ENCODE measurements at places on chromosomes 12 and 14.

GRCh38 chr14:82689948-82690347 lies 1156.3 kb upstream of the SEL1L start:
- no peaks in the 10 kb centered on the region for H3K4me1 ChIP-seq
- no peak overlapping the region for H3K4me3 ChIP-seq
- H3K27ac ChIP-seq: no peak overlapping the region
- no peaks in the 10 kb centered on the region for H3K36me3 ChIP-seq
- DNase-seq: no peak

DNA sequence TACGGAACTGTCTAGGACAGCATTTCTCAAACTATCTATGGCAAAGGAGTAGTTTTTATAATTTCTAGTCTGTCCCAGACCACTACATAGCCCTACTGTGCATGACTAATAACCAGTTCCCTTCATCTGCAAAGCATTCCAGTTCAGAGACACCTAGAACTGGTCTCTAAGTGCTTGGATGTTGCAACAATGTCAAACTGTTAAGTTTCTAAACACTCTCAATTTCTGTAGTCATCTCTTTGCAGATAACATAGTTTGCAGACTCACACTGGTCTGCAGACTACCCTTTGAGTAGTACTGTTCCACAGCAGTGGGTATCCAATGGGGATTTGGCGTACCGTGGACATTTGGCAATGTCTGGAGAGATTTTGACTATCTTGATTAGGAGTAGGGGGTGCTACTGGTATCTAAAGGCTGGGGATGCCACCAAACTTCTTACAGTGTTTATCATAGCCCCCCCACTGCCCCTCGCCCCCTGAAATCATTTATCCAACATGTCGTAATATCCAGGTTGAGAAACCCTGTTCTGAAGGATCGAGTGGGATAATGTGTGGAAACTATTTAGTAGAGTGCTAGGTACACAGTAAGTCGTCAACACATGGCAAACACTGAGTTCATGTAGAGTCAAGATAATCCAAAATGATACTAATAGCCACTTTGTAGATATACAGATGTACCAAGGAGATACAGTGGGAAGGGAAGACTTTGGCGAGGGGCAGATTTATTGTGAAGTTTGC lies 1.7 kb downstream of the C12orf76 start:
- DNase-seq: no peak
- peaks cover 27% of the 10 kb centered on the region for H3K36me3 ChIP-seq
- H3K27ac ChIP-seq: no peak overlapping the region
- H3K4me1 ChIP-seq: peaks cover 61% of the 10 kb centered on the region
- no peaks in the 10 kb centered on the region for H3K27me3 ChIP-seq

DNA sequence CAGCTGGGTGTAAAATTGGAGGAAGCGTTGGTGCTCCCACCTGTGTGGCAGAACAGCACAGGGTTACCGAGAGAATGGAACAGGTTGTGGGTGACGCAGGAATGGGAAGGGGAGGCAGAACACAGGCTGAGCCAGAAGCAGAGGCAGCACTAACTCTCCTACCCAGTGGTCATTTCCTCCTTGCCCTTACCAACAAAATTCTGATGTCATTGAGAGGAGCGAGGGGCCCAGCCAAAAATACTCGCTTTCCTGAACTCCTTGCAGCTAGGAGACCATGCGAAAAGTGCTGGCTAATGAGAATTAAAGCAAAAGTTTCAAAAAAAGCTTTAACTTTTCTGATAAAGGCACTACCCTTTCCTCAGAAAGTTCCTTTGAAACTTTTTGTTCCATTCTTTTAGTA lies 54.4 kb upstream of the HMGA2 start:
- peaks cover 4% of the 10 kb centered on the region for H3K27me3 ChIP-seq
- H3K36me3 ChIP-seq: no peaks in the 10 kb centered on the region
- H3K4me1 ChIP-seq: no peaks in the 10 kb centered on the region
- H3K4me3 ChIP-seq: no peak overlapping the region
- H3K27ac ChIP-seq: no peak overlapping the region
- no peak for DNase-seq

GRCh38 chr12:107660861-107661415 lies 24.7 kb upstream of the PWP1 start:
- peaks cover 9% of the 10 kb centered on the region for H3K27me3 ChIP-seq
- H3K4me3 ChIP-seq: no peak overlapping the region
- H3K27ac ChIP-seq: no peak overlapping the region
- DNase-seq: no peak
- no peaks in the 10 kb centered on the region for H3K36me3 ChIP-seq

DNA sequence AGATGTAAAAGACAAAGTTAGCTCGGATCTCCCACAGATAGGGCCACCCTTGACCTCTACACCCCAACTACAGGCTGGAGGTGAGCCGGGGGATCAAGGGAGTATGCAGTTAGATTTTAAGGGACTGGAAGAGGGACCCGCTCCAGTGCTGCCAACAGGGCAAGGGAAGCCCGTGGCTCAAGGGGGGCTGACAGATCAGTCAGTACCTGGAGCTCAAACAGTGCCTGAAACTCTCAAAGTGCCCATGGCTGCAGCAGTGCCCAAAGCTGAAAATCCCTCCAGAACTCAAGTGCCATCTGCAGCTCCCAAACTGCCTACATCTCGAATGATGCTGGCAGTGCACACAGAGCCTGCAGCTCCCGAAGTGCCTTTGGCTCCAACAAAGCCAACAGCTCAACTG lies 10.4 kb downstream of the NYNRIN start:
- no peaks in the 10 kb centered on the region for H3K36me3 ChIP-seq
- no peak for DNase-seq
- peaks cover 10% of the 10 kb centered on the region for H3K27me3 ChIP-seq
- no peaks in the 10 kb centered on the region for H3K4me1 ChIP-seq
- H3K27ac ChIP-seq: no peak overlapping the region
